Activated CD4-positive, alpha-beta T cell treated with anti-CD3 and anti-CD28 coated beads, Interleukin-10, Interleukin-2, amounts not matched to agents 100 ng/mL and 50 ng/mL, durations not matched to agents 16 hours and 8 hours (primary cell): ENCODE measurements at places on chromosomes 13 and 19.

GRCh38 chr19:50300814-50301606 is 28.2 kb downstream of the KCNC3 start:
- DNase-seq, result peak; percentile 79

DNA sequence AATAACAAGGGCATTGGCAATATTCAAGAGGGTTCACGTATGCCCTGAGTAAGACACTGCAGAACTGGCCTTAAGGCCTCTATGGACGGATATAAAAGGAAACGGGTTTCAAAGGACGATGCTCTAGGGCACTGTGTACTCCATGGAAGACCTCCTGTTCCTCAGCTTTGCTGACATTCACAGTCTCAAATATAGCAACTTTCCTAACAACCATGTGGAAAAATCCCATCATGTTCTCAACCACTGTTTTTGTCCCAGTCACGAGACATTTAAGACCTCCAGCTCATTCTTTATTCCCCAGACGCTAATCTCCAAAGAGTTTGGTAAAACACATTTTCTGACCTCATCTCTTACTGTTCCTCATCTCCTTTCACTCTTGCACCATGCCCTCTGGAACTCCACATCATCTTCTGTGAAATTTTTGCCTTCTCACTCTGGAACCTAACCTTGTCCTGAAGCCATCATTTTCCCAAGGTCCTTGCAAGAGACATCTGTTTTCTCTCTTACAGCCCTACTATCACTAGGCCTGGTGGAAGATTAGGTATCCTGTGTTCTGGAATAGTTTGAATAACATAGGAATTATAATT is 37.6 kb downstream of the SPRY2 start:
- no peak for DNase-seq

- no peak for DNase-seq
Measured at GRCh38 chr13:93859716-93860115, 619.8 kb downstream of the DCT start.

DNA sequence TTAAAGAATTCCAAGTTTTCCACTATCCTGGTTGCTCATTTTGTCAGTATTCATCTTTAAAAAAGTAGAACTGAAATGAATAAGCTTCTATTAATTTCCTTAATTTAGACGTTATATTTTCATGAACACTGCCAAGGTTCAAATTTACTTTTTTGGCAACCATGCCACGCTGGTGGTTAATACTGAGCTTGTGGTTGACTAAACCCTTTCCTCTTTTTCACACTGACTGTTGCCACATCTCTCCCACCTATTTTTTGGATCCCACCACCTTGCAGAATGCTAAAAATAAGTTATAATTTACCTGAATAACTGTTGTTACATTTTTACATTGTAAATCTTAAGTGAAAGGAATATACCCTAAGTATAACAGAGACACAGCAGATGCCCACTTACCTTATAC is 45.0 kb downstream of the FLT3 start:
- no peak for DNase-seq
